ENCODE measurements at places on chromosomes 2 and 18. TPM values are rescaled to one million over a fixed set of nuclear protein-coding genes. Genes with fewer than 3 reads are reported as not detected.

GRCh38 chr2:151855111-151855510 is 26.9 kb upstream of the ARL5A start:
- H3K36me3 ChIP-seq = no peaks in the 10 kb centered on the region
- H3K27ac ChIP-seq = no peak overlapping the region
- no peaks in the 10 kb centered on the region for H3K27me3 ChIP-seq

GRCh38 chr2:96887493-96888012 is 17.7 kb upstream of the SEMA4C start:
- DNase-seq = no peak
- peaks cover 17% of the 10 kb centered on the region for H3K4me1 ChIP-seq
- no peak overlapping the region for H3K4me3 ChIP-seq

- no peaks in the 10 kb centered on the region for H3K4me1 ChIP-seq
- no peaks in the 10 kb centered on the region for H3K36me3 ChIP-seq
- no peak for DNase-seq
- no peak overlapping the region for H3K27ac ChIP-seq
- H3K4me3 ChIP-seq = peak overlapping the region; percentile 18
These were observed 536.1 kb upstream of the RAB6C start for GRCh38 chr2:129443235-129443864.

DNA sequence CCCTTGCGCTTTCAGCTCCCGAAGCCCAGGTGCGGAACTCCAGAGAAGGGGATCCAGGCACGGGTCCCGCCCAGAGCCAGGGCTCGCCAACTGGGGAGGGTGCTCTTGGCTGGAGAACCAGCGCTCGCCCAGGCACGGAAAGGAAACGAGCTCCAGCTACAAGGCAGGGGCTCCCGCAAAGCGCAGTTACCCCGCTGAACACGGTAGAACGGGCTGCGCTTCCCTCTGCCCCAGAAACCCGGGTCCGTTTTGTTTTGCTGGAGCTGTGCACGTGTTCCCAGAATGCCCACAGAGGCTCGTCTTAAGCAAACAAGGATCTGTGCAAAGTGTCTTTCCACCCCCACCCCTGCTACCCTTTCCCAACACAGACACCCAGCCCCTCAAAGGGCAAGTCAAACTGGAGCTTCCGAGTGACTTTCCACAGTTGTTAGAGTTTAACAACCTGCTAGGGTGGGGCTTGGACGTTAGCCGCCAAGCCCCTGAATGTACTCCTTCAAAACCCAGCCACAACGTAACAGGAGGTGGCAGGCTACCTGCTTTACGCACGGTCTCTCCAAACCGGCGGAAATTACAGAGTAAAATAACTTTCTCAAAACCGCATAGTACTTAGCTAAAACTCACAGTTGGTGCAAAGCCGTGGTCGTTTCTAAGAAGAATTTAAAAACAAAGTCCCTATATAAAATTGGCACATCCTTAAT is 775 bp downstream of the RNF125 start:
- H3K27me3 ChIP-seq = no peaks in the 10 kb centered on the region
- H3K27ac ChIP-seq = peak overlapping the region; percentile 94
- peaks cover 2% of the 10 kb centered on the region for H3K36me3 ChIP-seq
- H3K4me1 ChIP-seq = peaks cover 45% of the 10 kb centered on the region
- H3K4me3 ChIP-seq = peak overlapping the region; percentile 86
- DNase-seq = peak; percentile 69

GRCh38 chr2:184551626-184552025 is 46.7 kb upstream of the ZNF804A start:
- H3K27ac ChIP-seq = no peak overlapping the region
- no peak for DNase-seq
- H3K4me3 ChIP-seq = no peak overlapping the region
- H3K4me1 ChIP-seq = no peaks in the 10 kb centered on the region
- no peaks in the 10 kb centered on the region for H3K36me3 ChIP-seq

- no peaks in the 10 kb centered on the region for H3K36me3 ChIP-seq
- no peaks in the 10 kb centered on the region for H3K27me3 ChIP-seq
- no peak overlapping the region for H3K4me3 ChIP-seq
- H3K4me1 ChIP-seq = no peaks in the 10 kb centered on the region
These were observed 211.8 kb downstream of the LRRTM4 start for GRCh38 chr2:77310416-77310815.

GRCh38 chr18:38940475-38940862 is 1374.9 kb upstream of the CELF4 start:
- peaks cover 54% of the 10 kb centered on the region for H3K4me1 ChIP-seq
- peak overlapping the region; percentile 20 for H3K4me3 ChIP-seq
- DNase-seq = no peak

GRCh38 chr18:42028247-42028832 is 73.3 kb downstream of the PIK3C3 start:
- H3K27ac ChIP-seq = no peak overlapping the region
- no peak overlapping the region for H3K4me3 ChIP-seq
- H3K4me1 ChIP-seq = peaks cover 38% of the 10 kb centered on the region
- peaks cover 32% of the 10 kb centered on the region for H3K36me3 ChIP-seq
- H3K27me3 ChIP-seq = no peaks in the 10 kb centered on the region

DNA sequence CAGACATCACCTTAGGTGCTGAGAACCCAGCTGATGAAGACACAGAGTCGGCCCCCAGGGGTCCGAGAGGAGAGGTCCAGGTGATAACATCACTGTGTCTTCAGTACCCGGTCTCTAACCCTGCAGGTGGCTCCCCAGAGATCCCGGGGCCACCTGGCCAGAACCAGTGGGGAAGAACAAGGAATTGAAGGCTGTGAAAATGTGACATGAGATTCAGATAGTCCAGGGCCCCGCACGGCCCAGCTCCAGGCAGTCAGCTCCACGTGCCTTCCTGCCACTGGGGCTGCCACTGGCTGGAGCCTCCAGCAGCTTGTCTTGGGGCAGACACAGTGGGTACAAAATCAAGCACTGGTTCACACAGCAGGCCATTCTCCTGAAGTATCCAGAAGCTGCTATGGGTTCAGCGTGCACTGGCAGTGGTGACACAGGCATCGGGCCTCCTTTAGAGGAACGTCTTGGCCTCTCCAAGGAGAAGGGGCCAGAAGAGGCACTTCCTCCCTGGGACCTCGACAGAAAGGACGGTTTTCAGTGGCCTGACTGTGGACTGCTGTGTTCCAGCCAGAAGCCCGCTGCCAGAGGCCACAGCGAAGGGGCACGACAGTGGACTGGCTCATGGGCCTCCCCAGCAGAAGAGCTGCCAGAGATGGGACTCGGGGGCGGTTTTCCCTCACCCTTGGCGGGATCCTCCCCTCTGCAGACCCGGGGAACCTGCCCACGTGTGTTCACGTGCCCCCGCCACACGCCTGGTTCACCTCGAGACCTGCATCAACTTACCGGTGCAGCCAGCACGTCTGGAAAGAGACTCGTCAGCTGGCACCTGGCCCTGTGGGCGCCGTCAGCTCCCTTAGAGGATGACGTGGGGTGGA is 150.4 kb downstream of the HDAC4 start:
- DNase-seq = no peak
- no peaks in the 10 kb centered on the region for H3K36me3 ChIP-seq
- H3K27ac ChIP-seq = no peak overlapping the region
- H3K4me1 ChIP-seq = peaks cover 56% of the 10 kb centered on the region
- H3K27me3 ChIP-seq = no peaks in the 10 kb centered on the region

- H3K4me1 ChIP-seq = no peaks in the 10 kb centered on the region
- DNase-seq = no peak
- H3K27ac ChIP-seq = no peak overlapping the region
- no peaks in the 10 kb centered on the region for H3K36me3 ChIP-seq
- no peak overlapping the region for H3K4me3 ChIP-seq
- H3K27me3 ChIP-seq = peaks cover 4% of the 10 kb centered on the region
These were observed 101.9 kb downstream of the MCFD2 start for GRCh38 chr2:46813680-46814079.

DNA sequence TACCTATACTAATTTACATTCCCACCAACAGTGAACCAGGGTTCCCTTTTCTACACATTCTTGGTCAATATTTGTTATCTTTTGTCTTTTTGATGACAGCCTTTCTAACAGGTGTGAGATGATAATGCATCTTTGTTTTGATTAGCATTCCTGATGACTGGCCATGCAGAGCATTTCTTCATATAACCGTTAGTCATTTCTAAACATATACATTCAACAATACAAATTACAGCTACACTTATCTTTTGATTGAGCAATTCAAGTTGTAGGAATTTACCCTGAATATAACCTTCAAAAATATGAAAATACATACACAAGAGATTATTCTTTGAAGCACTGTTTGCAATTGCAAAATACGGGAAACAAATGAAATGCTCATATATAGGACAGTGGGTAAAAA is 94.9 kb downstream of the TMEM131 start:
- H3K4me1 ChIP-seq = peaks cover 5% of the 10 kb centered on the region
- no peak overlapping the region for H3K27ac ChIP-seq
- H3K36me3 ChIP-seq = peaks cover 28% of the 10 kb centered on the region
- H3K27me3 ChIP-seq = no peaks in the 10 kb centered on the region
- DNase-seq = no peak

DNA sequence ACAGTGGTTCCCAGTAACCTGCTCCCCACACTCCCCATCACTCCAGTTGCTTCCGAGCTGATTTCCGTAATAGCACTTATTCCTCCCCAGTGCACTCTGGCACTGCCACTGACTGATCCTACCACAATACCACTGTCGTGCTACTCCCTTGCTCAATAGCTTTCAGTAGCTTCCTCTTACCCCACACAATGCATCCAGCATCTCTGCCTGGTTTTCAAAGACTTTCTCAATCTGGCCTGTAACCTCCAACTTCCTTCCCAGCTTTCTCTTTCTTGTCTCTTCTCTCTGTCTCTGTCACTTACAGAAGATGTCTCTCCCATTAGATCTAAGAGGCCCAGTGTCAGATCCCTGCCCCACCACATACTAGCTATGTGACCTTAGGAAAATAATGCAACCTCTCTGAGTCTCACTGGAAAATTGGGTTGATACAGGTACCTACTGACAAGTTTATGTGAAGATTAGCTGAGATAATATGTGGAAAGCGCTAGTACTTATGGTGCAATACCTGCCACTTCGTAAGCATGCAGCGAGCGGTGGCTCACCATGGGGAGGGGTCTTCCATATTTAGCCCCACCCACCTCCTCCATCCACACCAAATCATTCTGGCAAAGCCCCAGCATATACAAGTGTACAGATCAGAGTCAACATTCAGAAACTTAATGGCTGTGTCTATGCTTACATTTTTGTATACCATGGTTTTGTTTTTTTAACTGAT is 36.7 kb downstream of the SFXN5 start:
- H3K4me3 ChIP-seq = no peak overlapping the region
- H3K36me3 ChIP-seq = peaks cover 2% of the 10 kb centered on the region
- no peaks in the 10 kb centered on the region for H3K4me1 ChIP-seq
- H3K27ac ChIP-seq = no peak overlapping the region
- no peaks in the 10 kb centered on the region for H3K27me3 ChIP-seq

DNA sequence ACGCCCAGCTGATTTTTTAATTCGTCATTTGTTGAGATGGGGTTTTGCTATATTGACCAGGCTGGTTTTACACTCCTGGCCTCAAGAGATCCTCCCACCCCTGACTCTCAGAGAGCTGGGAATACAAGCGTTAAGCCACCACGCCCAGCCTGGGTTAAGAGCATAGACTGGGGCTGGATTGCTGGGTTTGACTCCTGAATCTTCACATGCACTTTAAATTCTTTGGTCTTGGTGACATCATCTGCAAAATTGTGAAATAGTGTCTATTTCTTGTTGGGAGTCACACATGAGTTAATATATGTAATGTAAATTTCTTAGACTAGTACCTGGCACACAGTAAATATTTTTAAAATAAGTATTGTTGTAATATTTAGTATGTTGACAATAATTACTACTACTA is 257.4 kb downstream of the DOK6 start:
- H3K4me3 ChIP-seq = no peak overlapping the region
- H3K4me1 ChIP-seq = no peaks in the 10 kb centered on the region
- no peaks in the 10 kb centered on the region for H3K36me3 ChIP-seq
- H3K27me3 ChIP-seq = peaks cover 2% of the 10 kb centered on the region
- no peak overlapping the region for H3K27ac ChIP-seq

GRCh38 chr2:32772638-32773447 is 145.0 kb downstream of the TTC27 start:
- peaks cover 16% of the 10 kb centered on the region for H3K36me3 ChIP-seq
- H3K27ac ChIP-seq = no peak overlapping the region
- peaks cover 4% of the 10 kb centered on the region for H3K4me1 ChIP-seq
- H3K27me3 ChIP-seq = no peaks in the 10 kb centered on the region
- H3K4me3 ChIP-seq = no peak overlapping the region

- peaks cover 1% of the 10 kb centered on the region for H3K27me3 ChIP-seq
- no peaks in the 10 kb centered on the region for H3K36me3 ChIP-seq
- peaks cover 6% of the 10 kb centered on the region for H3K4me1 ChIP-seq
- DNase-seq = no peak
- H3K27ac ChIP-seq = no peak overlapping the region
These were observed 131.5 kb downstream of the FAM161A start for GRCh38 chr2:61722318-61722717.

- DNase-seq = no peak
- no peak overlapping the region for H3K4me3 ChIP-seq
- no peaks in the 10 kb centered on the region for H3K4me1 ChIP-seq
- H3K36me3 ChIP-seq = no peaks in the 10 kb centered on the region
These were observed 15.1 kb downstream of the MYL1 start for GRCh38 chr2:210299866-210300373.

DNA sequence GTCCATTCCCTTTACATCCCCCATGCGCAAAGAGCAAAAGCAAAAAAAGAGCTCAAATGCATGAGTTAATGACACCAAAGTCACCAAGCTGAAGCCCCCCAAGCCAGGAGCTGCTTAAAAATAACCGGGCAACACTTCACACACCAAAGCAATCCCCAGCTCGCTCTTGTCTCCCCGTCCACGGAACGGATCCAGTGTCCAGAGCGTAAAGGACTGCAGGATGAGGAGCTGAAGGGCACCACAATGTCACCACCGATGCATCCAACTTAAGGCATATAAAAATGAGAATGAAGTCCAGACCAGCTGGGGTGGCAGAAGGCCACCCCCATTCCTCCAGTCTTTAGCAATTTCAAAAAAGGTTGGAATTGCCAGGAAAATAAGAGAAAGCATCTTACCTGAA is 8.7 kb downstream of the SMAD7 start:
- DNase-seq = no peak
- H3K4me1 ChIP-seq = peaks cover 94% of the 10 kb centered on the region
- no peaks in the 10 kb centered on the region for H3K27me3 ChIP-seq
- H3K27ac ChIP-seq = no peak overlapping the region
- H3K4me3 ChIP-seq = no peak overlapping the region

GRCh38 chr18:13612196-13612997 is 114.0 kb downstream of the FAM210A start:
- H3K27me3 ChIP-seq = no peaks in the 10 kb centered on the region
- H3K36me3 ChIP-seq = peaks cover 16% of the 10 kb centered on the region
- H3K4me3 ChIP-seq = peak overlapping the region; percentile 76
- DNase-seq = peak; percentile 94
- peak overlapping the region; percentile 93 for H3K27ac ChIP-seq

BOLL gene
- total RNA-seq = not detected

FRZB gene
- total RNA-seq = not detected

MPV17 gene
- total RNA-seq = 72.3 TPM

AAK1 gene
- total RNA-seq = 114 TPM

MOGAT1 gene
- not detected for total RNA-seq

SPC25 gene
- 35.6 TPM for total RNA-seq

OST4 gene
- total RNA-seq = 257 TPM

OSBPL1A gene
- total RNA-seq = 3.1 TPM

CPO gene
- total RNA-seq = not detected

SCYGR7 gene
- total RNA-seq = not detected

ADAM23 gene
- total RNA-seq = 0.54 TPM

MEIS1 gene
- not detected for total RNA-seq

IL1RL1 gene
- 0.09 TPM for total RNA-seq
